ENCODE measurements at places on chromosomes 3 and 15. TPM values are rescaled to one million over a fixed set of nuclear protein-coding genes. Genes with fewer than 3 reads are reported as not detected.

GRCh38 chr3:194446172-194446571, 40.6 kb downstream of the ATP13A3 start:
- DNase-seq: no peak

The LRRC34 gene
- total RNA-seq: 0.24 TPM

DNA sequence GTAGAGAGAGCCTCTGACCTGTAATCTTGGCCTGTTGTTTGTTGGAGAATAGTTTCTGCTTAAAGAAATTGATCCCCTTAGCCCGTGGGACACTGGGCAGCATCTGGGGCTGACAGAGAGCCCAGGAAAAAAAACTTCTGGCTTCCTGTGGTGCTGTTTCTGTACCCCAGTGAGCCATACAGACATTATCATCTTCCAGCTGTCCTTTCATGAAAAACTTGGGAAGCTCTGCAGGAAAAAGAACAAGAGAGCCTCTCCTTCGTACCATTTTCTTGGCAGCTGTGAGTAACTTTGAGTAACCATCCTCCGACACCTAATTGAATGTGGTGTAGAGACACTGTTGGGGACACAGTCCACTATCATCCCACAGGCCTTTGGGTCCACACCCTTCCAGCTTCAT, 333.0 kb downstream of the SHQ1 start:
- no peak for DNase-seq

GRCh38 chr15:81297147-81297572, 26.8 kb downstream of the STARD5 start:
- DNase-seq: no peak

The ARL14 gene
- 51.8 TPM for total RNA-seq

DNA sequence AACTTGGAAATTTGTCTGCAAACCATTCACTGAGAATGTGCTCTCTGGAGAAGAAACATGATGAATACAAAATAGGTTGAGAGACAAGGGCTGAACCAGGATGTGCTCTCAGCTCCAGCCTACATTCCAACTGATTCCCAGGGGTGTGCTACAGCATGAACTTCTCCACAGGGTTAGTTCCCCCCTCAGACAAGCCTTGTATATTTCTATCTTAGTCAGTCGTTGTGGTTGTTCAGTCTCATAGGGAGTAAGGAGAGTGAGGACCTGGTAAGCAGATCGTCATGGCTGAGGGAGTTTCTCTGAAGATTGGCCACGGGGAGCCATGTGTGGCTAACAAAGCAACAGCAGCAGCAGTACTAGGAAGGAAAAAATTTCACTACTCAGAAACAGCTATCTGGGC, 919.7 kb upstream of the CADM2 start:
- no peak for DNase-seq

DNA sequence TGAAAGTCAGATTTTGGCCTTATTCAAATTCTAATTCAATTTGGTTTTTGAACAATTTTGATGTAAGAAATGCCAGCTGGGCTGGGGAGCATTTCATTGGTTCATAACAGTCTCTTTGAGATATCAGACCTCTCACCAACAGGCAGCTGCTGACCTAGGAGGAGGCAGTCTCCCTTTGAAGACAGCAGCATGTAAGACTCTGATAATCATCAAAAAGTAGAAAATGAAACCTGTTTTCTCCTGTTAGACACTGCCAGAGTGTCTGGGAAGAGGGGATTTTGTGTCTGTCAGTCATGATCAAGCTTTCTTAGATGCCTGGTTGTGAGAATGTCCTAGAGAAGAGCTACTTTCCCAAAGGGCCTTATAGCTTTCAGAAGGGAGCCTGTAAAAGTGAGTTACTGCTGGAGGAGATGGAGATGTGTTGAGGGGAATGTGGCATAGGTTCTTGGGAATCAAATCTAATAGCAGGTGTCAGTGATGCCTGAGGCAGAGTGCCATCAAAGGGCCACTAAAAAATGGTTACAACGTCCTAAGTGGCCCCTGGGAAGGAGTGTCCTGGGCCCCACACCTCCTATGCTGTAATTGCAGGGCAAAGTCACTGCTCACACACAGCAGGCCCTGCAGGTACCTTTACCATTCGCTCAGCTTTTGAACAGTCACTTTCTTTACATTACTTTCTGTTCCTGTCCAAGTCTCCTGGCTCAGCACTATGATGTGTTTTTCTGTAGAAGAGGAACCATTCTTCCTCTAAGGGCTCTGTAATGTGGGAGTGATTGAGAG, 43.1 kb downstream of the FSTL1 start:
- no peak for DNase-seq

- no peak for DNase-seq
These were observed 33.0 kb downstream of the SRP14 start for GRCh38 chr15:40006003-40006402.

DNA sequence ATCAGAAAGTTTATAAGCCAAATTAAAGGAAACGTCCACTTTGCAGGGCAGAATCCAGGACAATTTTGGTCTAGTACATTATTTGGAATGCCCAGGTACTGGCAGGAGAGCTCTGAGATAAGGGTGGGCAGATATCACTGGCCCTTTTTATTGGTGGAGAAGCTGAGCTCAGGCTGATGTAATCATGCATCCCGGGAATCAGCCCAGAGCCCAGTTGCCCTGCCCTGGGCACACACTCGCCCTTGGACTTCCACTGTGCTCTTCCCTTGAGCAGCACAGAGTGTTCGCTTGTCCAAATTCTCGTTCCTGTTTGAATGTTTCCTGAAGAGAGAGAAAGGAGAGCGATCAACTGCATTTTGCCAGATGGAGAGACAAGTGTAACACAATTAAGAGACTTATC, 3.7 kb downstream of the AQP9 start:
- no peak for DNase-seq

DNA sequence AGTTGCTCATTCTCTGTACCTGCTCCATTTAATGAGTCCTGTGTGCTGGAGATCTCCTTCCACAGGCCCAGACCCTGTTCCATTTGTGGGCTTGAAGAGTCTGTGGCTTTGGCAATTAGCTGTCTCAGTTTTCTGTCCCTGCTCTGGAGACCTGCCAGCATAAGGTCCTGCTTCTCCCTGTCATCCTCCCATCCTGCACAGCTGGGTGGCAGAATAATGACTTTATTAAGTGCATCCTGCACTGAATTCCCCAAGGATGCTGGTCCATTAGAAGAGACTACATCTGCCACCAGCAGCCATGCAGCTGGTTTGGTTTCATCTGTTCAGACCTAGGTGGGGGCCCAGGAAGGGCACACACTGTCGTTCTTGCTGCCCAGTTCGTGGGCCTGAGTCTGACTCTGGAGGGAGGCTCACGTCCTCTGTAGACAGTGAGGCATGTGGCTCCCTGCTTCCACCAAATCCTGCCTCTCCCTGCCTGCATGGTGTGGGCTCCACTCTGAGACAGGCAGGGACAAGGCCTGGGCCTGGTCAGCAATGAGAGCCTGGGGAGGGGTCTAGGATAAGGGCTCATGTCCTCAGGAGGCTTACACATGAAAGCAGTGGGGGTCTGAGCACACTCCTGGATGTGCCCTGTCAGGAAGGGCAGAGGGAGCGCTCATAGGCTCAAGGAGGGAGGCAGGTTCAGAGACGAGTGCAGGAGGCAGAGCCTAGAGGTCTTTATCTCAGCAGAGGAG, 78.4 kb upstream of the PRR23E start:
- DNase-seq: no peak

DNA sequence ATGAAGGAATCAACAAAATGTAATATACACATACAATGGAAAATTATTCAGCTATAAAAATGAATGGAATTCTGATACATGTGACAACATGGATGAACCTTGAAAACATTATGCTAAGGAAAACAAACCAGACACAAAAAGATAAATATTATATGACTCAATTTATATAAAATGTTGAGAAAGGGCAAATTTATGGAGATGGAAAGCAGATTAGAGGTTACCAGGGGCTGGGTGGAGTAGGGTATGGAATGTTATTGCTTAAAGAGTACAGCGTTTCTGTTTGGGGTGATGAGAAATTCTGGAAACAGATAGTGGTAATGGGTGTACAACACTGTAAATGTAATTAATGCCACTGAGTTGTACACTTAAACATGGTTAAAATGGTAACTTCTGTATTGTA, 50.9 kb downstream of the EMC4 start:
- DNase-seq: no peak

DNA sequence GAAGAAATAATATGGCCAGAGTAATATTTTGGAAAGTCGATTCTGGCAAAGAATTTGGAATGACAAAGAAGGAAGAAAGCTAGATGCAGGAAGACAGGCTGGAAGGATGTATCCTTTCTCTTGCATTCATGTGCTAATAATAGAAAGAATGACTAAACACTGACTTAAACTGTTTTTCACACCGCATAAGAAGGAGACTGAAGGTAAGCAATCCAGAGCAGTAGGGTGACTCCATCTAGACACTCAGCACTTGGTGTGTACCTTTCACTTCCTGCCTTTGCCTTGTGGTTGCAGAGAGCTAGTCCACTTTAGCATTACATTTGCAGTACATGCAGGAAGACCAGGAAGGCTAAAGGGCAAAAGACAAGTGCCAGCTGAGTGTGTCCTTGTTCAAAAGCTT, 234.6 kb downstream of the RBMS3 start:
- DNase-seq: no peak

GRCh38 chr3:100256731-100257151, 4.1 kb upstream of the TBC1D23 start:
- DNase-seq: no peak

- no peak for DNase-seq
These were observed 1435.2 kb upstream of the CADM2 start for GRCh38 chr3:83523470-83524073.

- no peak for DNase-seq
These were observed 548.9 kb downstream of the NTRK3 start for GRCh38 chr15:87707566-87708130.

The OR4M2 gene
- not detected for total RNA-seq

DNA sequence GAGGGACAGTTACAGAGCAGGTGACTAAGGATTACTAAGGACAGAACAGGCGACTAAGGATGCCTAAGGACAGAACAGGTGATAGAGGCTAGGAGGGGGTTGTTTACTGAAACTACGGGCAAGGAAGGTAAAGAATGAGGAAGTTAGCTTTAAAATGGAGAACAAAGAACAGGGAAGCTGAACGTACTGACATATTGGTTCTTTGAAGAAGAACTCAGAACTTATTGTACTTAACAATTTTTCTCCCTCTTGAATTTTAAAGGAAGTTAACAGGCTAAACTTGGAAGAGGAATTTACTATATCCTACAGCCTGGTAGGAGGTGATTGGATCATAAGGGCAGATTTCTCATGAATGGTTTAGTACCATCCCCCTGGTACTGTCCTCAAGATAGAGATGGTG, 290.2 kb downstream of the SHQ1 start:
- DNase-seq: no peak

GRCh38 chr15:53589520-53590057, 169.9 kb downstream of the WDR72 start:
- DNase-seq: no peak

- DNase-seq: no peak
These were observed 4.4 kb upstream of the GPX1 start for GRCh38 chr3:49362561-49362960.

GRCh38 chr15:48017747-48018146, 103.0 kb upstream of the SLC24A5 start:
- DNase-seq: no peak

DNA sequence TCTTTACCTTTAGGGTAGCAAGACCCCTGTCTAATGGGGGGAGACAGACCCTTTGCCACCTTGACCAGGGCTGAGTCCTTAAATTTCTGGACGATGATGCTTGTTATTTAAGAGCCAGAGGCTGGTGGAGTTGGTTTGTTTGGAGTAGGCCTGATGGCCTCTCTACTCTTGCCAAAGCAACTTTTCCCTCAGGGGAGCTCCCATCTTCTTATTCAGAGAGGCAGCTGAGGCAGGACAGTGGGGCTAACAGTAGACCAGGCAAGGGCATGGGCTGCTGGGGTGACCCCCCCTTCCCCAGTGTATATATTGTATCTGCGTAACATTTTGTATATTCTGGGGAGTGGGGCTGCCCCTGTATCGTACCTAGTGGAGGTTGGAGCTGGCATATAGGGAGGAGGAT, 10.3 kb downstream of the RPS17 start:
- no peak for DNase-seq

DNA sequence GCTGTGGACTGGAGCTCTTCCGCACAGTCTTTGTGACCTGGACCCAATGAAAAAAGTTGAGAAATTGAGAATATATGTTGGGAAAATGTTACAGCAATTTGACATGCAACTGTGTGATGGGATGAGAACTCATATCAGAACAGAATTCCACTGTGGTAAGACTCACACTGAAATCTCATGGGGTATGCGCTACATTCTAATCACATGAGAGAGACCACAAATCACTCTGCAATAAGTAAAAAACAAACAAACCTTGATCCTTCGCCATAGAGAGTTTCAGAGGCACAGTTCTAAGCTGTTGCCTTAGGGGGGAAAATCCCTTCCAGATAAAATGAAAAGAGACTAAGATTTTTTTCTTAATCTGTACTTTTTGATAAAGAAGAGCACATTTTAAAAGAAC, 37.3 kb downstream of the LMCD1 start:
- DNase-seq: no peak

The SCG5 gene
- total RNA-seq: 9.5 TPM

- no peak for DNase-seq
These were observed 150.2 kb downstream of the PLCH1 start for GRCh38 chr3:155594526-155595187.

DNA sequence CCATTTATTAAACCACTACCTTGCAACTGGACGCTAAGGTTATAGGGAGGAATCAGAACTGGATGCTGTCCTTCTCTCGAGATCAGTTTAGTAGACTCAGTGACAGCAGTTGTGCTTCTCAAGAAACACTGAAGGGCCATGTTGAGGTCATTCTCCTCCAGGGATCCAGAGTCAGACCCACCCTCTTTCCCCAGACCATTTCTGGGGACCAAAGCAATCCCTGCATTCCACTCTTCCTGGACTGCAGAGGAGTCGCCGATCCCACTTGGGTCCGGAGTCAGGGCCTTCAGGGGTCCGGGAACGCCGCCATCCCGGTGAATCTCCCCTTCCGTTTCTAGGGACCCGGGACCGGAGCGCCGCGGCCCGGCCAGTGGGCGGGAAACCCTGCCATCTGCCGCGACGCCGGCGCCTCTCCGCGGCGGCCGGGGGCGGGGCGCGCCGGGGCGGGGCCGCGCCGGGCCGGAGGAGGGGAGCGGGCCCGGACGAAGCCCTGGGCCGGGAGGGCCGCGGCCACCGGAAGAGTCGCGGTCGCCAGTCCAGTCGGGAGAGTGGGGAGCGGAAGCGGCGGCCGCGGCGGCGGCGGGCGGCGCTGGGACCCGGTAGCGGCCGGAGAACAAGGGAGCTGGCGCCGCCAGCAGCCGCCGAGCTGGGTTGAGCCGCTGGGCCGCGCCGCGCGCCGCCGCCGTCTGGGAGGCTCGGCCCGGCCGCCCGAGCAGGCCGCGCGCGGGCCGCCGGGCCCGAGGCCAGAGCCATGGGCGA, at the start of gene DVL3:
Gene DVL3 (plus strand): TSS at position 493 of the 759 bp plus-strand sequence. CDS start 259 bp downstream, at position 752.
- peak; percentile 75 for DNase-seq

The ZDHHC23 gene
- total RNA-seq: 48.3 TPM

- peak; percentile 76 for DNase-seq
These were observed 27.6 kb downstream of the ZNF589 start for GRCh38 chr3:48268381-48268935.

The REC114 gene
- not detected for total RNA-seq

The GCNT3 gene
- total RNA-seq: 526 TPM

The SCAANT1 gene
- not detected for total RNA-seq

The C3orf62 gene
- total RNA-seq: 4.8 TPM

- DNase-seq: no peak
These were observed 708 bp upstream of the PTPN23 start for GRCh38 chr3:47380026-47380600.

Data from left colon (tissue), 2 donors.